ENCODE measurements at places on chromosomes 6 and 20.
A peak's percentile ranks its signal among the peaks of the same experiment; 100 is the strongest.

- DNase-seq = no peak
Observed at GRCh38 chr6:37139230-37139962, 30.6 kb upstream of the PIM1 start.

GRCh38 chr20:49540232-49540620 is 27.7 kb downstream of the PTGIS start:
- DNase-seq = no peak

- no peak for DNase-seq
Observed at GRCh38 chr20:57622201-57622570, 2.0 kb upstream of the ZBP1 start.

DNA sequence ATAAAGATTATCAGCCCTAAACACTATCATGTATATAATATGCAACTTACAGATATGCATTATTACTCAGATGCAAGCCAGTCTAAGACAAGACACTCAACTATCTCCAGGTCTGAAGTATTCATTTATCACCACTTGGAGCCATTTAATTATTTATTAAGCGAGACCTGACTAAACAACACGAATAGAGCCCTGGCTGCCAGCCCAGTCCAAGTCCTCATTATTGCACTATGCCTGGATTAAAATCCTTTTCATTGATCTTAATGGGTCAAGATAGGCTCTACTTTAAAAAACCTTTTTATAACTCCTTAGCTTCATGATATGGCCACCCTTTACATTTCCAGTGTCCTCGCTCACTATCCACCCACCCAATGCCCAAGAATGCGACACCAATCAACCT is 183.1 kb upstream of the MARCKS start:
- no peak for DNase-seq

- no peak for DNase-seq
Observed at GRCh38 chr20:48463916-48464315, 363.9 kb downstream of the PREX1 start.

DNA sequence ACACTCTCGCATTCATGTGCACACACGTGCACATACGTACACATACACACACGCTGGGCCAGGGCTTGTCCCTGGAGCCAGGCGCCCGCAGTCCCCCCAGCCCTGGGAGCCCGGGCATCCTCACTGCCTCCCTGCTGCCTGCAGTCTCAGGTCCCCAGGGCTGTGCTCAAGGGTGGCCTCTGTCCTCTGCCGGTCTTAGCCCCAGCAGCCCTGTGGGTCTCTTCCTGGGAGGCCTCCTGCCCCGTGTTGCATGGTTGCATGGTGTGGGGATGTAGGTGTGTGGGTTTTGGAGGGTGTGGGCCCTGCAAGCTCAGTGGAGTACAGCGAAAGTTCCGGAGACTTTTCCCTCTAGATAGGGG is 101.5 kb downstream of the TMEM242 start:
- DNase-seq = no peak

GRCh38 chr6:113010196-113010989 is 663.3 kb downstream of the RFPL4B start:
- no peak for DNase-seq

- no peak for DNase-seq
Observed at GRCh38 chr20:51286758-51287157, 255.8 kb downstream of the NFATC2 start.

- DNase-seq = no peak
Observed at GRCh38 chr20:21719592-21720214, 14.2 kb downstream of the PAX1 start.

DNA sequence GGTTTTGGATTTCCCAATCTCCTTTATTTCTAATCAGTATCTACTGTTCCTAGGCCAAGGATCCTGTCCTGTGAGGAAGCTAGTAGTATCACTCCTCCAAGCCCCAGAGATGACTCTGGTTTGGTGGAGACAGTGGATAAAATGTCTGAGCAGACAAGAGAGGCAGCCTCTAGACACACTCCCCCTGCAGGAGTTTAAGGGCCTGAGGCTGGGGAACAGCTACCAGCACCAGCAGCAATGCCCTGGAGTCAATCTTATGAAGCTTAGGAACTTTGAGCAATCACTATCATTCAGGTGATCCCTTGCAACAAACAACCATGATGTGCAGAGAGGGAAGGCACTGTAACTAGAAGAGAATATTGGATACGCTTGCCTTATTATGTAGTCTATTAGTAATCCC is 384.7 kb upstream of the ID4 start:
- no peak for DNase-seq

DNA sequence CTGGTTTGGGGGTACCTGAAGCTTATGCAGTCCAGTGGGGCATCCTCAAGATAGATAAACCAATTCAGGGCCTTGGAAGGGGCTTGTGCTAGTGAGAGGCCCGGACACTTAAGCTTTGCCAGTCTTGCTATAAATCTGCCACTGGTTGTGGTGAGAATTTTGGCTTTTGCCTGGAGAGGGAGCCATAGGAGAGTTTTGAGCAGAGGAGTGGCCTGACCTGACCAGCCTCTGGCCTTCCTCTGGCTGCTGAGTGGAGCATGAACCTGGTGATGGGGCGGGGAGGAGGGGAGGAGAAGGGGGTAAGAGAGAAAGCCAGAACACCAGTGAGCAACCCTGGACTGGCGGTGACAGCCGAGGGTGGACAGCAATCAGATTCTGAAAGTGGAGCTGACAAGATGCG is 7.1 kb downstream of the TMEM74B start:
- DNase-seq = no peak

- DNase-seq = no peak
Observed at GRCh38 chr6:15413466-15414234, 167.8 kb downstream of the JARID2 start.

- DNase-seq = no peak
Observed at GRCh38 chr6:52992980-52993920, 1.8 kb downstream of the GSTA4 start.

DNA sequence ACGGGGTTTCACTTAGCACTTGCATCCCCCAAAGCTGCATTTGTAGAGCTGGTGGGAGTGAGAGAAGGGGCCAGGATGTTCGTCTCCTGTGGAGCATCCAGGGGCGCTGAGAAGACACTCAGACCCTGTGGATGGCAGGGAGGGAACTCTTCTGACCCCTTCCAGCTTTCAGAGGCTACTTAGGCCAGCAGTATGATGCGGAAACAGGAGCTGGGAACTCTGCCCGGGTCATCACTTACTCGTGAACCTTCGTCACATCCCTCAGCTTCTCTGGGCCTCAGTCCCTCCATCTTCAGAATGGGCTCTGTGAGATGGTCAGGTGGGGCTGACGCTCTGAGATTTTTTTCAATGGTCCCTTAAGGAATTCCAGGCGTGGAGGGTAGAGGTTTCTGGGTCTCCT is 228.5 kb downstream of the TAF4 start:
- no peak for DNase-seq

DNA sequence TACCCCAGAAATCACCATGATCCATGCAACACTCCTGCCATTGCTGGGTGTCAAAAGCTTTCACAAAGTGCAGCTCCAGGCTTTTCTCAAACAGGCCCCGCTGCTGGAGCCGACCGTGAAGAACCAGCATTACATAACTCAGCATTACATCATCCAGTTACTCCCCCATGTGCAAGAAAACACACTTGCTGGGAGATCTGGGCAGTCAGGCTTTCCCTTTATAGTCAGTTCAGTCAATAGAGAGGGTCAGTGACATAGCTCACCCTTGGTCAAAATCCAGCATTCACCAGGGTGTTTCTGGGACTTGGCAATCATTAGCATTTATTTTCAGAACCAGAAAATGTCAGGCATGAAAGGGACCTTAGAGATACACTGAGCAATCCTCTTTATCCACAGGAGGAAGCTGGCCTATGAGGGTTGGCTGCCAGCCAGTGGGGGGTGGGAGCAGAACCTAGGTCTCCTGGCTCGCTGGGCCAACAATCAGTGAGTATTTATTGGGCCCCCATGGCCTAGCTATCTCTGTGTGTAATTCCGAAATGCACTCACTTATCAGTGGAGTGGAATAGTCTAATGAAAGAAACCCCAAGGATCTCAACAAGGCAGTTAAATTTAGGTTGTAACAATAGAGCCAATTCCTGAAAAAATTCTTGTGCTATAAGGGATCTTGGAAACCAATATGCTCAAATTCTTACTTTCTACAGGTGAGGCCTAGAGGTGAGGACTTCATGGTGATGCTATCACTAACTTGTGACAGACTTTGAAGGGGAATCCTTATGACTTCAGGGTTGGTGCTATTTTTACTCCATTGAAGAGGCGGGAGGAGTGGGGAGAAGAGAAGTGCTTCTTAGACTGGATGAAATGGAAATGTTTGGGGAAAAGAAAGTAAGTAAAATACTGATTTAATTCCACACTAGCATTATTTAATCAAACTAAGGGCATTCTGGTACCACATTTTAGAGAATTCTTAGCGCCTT is 54.6 kb downstream of the LYRM4 start:
- DNase-seq = no peak

DNA sequence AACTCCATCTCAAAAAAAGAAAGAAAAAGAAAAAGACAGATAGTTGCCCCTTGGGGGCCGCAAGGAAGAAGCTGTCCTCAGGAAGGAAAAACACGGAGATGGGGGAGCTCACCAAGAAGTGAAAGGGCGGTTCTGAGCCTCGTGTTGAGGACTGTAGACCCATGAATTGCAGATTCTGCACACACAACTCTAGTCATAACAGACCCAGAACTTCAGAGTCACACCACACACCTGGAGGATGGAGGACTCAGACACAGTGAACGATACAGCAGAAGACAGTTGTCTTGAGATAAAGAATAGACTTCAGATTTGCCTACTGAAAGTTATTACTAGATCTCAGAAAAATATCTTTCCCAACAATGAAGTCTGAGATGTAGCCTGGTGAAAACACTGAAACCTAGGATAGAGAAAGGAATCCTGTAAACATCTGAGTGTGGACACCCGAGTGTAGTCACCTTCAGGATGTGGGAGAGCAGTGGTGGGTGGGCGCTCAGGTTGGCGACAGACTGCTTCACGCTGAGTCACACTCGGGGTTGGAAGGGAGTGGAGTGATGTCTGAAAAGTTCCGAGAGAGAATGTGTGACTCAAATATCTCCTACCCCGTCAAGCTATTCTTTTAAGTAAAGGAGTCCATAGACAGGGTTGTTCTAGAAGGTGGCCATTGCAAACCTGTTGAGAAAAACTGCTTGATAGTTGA is 88.1 kb downstream of the MAP3K4 start:
- peak; percentile 51 for DNase-seq

- no peak for DNase-seq
Observed at GRCh38 chr6:10426781-10427279, 12.0 kb upstream of the TFAP2A start.

DNA sequence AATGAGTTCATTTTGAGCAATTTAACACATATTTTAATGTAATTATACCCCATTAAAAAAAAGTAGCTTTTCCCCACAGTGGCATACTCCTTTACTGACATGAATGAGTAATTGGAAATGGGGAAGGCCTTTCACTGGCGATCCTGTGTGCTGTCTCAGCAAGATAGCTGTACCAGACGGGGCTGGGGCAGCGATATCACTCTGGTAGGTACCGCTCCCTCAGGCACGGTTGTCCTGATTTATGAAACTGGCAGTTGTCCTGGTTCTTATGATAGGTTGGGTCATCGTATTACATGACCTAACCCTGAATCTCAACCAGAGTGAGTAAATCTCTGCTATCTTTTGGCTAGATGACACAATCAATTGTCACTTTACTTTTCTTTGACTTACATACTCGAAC is 355.0 kb upstream of the MAP3K7 start:
- no peak for DNase-seq

DNA sequence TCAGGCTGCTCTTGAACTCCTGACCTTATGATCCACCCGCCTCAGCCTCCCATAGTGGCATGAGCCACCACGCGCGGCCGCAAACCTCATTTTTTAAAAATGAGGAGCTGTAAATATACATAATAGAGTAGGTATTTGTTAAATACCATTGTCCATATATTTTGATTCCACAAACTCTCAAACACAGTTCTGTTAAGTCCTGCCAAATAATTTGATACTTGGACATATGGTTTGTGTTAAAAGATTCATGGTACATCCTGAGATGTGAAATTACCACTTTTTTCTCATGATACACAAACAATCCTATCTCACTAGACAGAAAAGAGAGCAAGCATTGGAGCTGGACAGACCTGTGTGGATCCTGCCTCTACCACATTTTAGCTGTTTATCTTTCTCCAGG is 334.1 kb upstream of the KCNQ5 start:
- DNase-seq = no peak

DNA sequence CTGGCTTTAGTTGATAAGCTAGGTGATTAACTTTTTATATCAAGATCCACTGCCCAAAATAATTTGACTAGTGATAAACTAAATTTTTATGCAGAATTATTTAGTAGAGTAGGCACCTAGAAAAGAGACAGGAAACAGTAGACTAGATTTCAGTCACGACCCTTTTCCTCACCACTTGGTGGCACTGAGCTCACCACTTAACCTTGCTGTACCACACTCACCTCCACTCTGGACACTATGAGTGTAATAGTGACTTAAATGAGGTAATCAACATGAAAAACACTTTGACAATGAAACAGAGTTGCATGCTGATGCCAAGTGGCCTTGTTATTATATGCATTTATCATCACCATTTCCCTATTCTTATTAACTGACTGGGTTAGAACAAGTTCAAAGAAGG is 730.4 kb downstream of the KIF16B start:
- DNase-seq = no peak

DNA sequence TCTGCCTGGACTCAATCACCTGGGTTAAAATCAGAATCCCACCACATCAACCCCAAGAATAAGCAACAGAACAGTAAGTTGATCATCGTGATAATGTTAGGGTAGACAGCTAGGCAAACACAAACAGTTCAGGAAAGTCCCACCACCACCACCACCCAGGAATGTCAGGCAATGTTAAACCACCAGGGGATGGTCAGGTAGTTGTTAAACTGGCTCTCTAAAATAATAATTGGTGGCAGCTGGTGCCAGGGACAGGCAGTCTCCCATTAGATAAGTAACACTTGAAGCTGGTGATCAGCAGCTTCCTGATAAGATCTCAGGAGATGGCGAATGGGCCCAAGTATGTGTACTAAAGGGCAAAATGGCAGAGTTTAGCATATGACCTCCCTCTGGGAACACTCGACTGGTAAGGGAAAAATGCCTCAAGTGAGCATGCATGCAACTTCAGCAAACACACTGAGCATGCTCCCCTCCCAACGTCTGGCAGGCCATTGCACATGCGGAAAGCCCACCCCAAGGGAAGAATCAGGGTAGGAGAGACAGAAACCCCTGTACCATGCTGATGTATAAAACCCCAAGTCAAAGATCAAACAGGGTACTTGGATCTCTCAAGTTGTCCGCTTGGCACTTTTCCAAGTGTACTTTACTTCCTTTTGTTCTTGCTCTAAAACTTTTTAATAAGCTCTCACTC is 66.6 kb downstream of the IPCEF1 start:
- DNase-seq = no peak

GRCh38 chr20:60339738-60340137 is 381.5 kb downstream of the CDH26 start:
- no peak for DNase-seq

GRCh38 chr20:8361006-8361652 is 229.1 kb downstream of the PLCB1 start:
- DNase-seq = no peak

- DNase-seq = no peak
Observed at GRCh38 chr6:40882323-40882997, 156.6 kb downstream of the UNC5CL start.

GRCh38 chr20:63708301-63709148 is 686 bp downstream of the ZGPAT start:
- no peak for DNase-seq

Data from stimulated activated CD8-positive, alpha-beta memory T cell treated with anti-CD3 and anti-CD28 coated beads, Interleukin-2, amount 100 ng/mL, for 48 hours (primary cell).